IPS DF 6.9 (cell line): ENCODE measurements at places on chromosomes 2 and 18.

GRCh38 chr2:128644156-128644555 is 325.5 kb upstream of the HS6ST1 start:
- H3K4me3 ChIP-seq: no peak overlapping the region
- H3K36me3 ChIP-seq: no peaks in the 10 kb centered on the region
- peaks cover 14% of the 10 kb centered on the region for H3K4me1 ChIP-seq
- no peak overlapping the region for H3K27ac ChIP-seq
- DNase-seq: no peak
- no peaks in the 10 kb centered on the region for H3K27me3 ChIP-seq

- H3K27ac ChIP-seq: no peak overlapping the region
- DNase-seq: no peak
- no peaks in the 10 kb centered on the region for H3K27me3 ChIP-seq
- no peaks in the 10 kb centered on the region for H3K4me1 ChIP-seq
- H3K36me3 ChIP-seq: no peaks in the 10 kb centered on the region
Observed at GRCh38 chr2:49914281-49914680, 760.0 kb upstream of the FSHR start.

GRCh38 chr2:103353774-103354173 is 591.9 kb downstream of the TMEM182 start:
- H3K27ac ChIP-seq: no peak overlapping the region
- H3K36me3 ChIP-seq: no peaks in the 10 kb centered on the region
- H3K27me3 ChIP-seq: no peaks in the 10 kb centered on the region
- no peak overlapping the region for H3K4me3 ChIP-seq

DNA sequence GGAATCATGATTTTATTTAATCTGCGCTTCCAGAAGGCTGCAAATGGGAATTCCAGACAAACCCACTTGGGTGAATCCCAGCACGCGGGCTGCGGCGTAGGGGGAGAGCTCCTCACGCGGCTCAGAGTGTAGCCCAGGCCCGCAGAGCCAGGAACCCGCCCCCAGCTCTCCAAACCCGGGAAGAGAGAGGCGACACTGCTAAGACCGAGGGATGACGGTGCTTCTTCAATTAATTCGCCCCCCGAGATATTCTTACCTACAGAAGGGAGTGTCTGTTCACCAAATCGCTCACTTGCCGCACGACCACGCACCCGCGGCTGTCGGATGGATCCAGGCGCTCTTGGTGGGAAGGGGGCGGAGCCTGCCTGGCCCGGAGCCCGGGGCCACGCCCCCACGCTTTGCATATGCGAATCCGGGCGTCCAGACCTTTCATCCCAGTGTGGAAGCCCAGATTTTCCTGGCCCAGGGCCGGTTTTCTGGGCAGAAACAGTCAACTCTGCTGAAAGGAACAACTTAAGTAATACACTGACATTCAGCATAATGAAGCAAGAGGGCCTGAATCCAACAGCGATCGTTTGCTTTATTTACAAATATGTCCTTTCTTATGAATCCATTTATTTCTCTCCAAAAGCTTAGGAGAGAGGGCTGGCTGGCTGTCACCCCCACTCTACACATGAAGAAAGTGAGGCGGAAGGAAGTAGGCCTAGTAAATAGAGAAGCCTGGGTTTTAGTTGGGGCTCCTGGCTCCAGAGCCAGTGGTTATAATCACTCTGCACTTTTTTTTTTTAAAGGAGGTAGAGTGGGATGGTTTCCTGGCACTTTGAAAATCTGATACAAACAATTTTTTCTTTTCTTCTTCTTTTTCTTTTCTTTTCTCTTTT is at the start of gene SLC19A3:
SLC19A3 (minus strand) TSS at position 342 of the 881 bp plus-strand sequence. CDS start 15,710 bp downstream, outside the sequence.
- peak; percentile 50 for DNase-seq
- H3K27ac ChIP-seq: no peak within 1 kb of the TSS
- H3K4me1 ChIP-seq: 0 out of 2 replicates have a peak, but pooled peaks cover 2% of the 10 kb centered on the region
- H3K4me3 ChIP-seq: peak within 1 kb of the TSS; percentile 25; the same call in 1 of the 2 replicates
- no peaks in the 10 kb centered on the region for H3K27me3 ChIP-seq

GRCh38 chr18:49544362-49544761 is 17.5 kb upstream of the LIPG start:
- no peaks in the 10 kb centered on the region for H3K36me3 ChIP-seq
- no peaks in the 10 kb centered on the region for H3K27me3 ChIP-seq
- H3K4me3 ChIP-seq: no peak overlapping the region
- H3K27ac ChIP-seq: no peak overlapping the region
- no peak for DNase-seq

DNA sequence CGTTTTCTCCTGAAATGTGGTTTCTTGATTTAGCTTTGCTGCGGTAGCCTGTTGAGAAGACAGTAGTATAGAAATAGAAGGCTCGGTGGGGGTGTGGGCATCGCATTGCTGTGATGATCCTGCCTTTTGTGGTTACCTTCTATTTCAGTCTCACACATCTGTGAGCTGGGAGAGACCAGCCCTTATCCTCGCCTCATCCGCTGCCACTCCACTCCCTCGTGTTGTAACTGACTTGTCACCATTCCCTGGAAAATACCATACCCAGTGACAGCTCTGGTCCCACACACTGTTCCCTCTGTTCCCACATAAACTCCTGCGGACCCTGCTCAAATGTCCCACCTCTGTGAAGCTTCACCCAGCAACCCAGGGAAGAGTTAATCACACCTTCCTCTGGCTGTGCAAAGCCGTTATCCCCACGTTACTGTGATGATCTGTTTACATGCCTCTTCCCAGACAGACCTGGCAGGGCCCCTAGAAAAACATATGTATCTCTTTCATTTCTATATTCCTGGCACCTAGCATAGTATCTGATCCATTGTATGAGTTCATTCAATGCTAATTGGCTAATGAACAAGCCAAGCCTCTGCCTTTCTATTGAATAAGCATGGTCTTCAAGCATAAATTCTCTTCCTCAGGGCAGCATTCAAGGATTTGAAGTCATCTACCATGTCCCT is 114.6 kb downstream of the MAPK4 start:
- H3K27me3 ChIP-seq: no peaks in the 10 kb centered on the region
- no peak overlapping the region for H3K27ac ChIP-seq
- no peak overlapping the region for H3K4me3 ChIP-seq
- H3K4me1 ChIP-seq: no peaks in the 10 kb centered on the region
- no peak for DNase-seq

GRCh38 chr2:188068093-188068492 is 223.6 kb upstream of the GULP1 start:
- no peak overlapping the region for H3K4me3 ChIP-seq
- H3K36me3 ChIP-seq: no peaks in the 10 kb centered on the region
- H3K27me3 ChIP-seq: no peaks in the 10 kb centered on the region
- H3K27ac ChIP-seq: no peak overlapping the region
- H3K4me1 ChIP-seq: no peaks in the 10 kb centered on the region

DNA sequence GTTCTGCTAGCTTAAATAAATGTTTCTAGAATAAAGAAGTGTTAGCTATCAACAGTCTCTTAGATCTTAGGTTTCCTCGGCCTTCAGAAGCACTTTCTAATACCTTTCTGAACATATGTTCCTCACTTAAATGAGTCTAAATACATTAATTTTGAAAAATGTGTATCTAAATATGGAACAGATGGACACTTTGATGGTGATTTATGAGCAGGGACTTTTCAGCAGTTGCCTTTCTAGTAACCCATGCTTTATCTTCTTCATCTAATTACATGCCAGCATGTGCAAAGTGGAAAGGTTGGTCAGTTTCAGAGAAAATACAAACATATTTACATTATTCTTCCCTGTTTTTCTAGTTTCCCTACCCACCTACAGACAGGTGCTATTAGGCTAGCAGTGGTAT is 797.0 kb upstream of the CHAC2 start:
- no peaks in the 10 kb centered on the region for H3K4me1 ChIP-seq
- H3K36me3 ChIP-seq: no peaks in the 10 kb centered on the region
- H3K27me3 ChIP-seq: no peaks in the 10 kb centered on the region
- H3K27ac ChIP-seq: no peak overlapping the region
- no peak for DNase-seq

- no peaks in the 10 kb centered on the region for H3K4me1 ChIP-seq
- H3K36me3 ChIP-seq: no peaks in the 10 kb centered on the region
- H3K27ac ChIP-seq: no peak overlapping the region
- DNase-seq: no peak
Observed at GRCh38 chr2:37713258-37713700, 41.8 kb upstream of the CDC42EP3 start.

- H3K36me3 ChIP-seq: no peaks in the 10 kb centered on the region
- H3K4me1 ChIP-seq: peaks cover 4% of the 10 kb centered on the region
- H3K27ac ChIP-seq: no peak overlapping the region
- no peak overlapping the region for H3K4me3 ChIP-seq
Observed at GRCh38 chr2:24008672-24009366, 1.1 kb upstream of the MFSD2B start.

DNA sequence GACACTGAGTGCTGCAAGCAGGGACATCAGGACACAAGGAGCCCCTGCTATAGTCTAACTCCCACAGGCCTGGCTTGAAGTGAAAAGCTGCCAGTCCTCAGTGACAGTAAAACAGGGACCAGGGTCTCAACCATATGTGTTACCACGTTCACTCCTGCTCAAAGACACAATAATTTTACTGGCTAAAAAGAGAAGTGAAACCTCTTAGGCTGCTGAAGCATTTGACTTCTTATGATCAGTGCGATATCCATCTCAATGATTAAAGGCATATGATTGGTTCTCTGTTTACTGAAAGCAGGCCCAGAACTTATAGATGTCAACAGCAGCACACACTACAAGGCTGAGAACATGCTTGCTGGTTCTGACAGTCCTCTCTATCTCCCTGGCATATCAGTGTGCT is 129.8 kb upstream of the LMAN1 start:
- H3K36me3 ChIP-seq: no peaks in the 10 kb centered on the region

DNA sequence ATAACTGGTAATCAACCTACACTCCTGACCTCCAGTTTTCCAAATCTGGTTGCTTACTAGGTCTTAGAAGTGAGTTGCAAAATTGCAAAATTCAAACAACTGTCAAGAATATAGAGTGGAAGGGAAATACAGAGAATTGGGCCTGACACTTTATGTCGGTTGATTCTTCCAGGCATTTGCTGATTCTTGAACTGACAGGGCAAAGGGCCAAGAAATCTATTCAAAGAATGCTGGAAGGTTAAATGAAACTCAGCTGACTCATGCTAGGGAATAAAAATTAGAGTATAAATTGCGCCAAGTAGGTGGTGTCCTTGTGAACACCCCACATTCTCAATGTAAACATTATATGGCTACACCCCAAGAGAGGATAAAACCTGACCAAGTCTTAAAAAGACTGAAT is 21.5 kb upstream of the ZSCAN30 start:
- no peak overlapping the region for H3K4me3 ChIP-seq
- H3K4me1 ChIP-seq: no peaks in the 10 kb centered on the region
- H3K27ac ChIP-seq: no peak overlapping the region
- no peaks in the 10 kb centered on the region for H3K27me3 ChIP-seq
- DNase-seq: no peak

DNA sequence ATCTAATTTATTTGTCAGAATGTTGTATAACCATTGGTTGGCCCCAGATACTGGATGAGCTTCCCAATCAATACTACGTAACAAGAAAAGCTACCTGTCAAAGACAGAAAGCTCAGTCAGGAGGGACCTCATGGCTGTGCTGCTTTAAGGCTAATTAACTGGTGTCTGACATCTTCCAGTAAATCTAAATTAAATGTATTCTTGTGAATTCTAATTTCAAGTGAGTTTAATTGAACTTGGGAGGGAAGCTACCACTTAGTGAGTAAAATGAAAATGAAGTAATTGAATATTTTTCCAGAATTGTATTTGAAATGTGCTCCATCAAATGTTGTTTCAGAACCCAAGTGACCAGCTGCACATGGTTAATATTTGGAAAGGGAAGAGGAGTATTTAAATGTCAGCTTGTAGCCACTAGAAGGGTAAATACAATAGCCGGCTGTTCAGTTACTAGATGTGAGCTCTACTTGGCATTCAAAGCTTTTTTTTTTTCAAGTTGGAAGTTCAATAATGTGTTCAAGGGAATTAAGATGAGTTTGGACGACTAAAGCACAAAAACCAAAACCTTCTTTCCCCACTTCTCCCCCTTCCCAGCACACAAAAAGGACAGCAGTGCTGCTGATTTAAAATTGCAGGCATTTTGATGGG is 62.0 kb downstream of the GPR39 start:
- H3K27me3 ChIP-seq: no peaks in the 10 kb centered on the region
- no peaks in the 10 kb centered on the region for H3K4me1 ChIP-seq
- DNase-seq: no peak
- H3K36me3 ChIP-seq: no peaks in the 10 kb centered on the region

GRCh38 chr2:99485824-99486223 is 4.0 kb downstream of the REV1 start:
- H3K4me1 ChIP-seq: peaks cover 1% of the 10 kb centered on the region; the same call in 1 of the 2 replicates
- H3K27me3 ChIP-seq: no peaks in the 10 kb centered on the region
- H3K27ac ChIP-seq: no peak overlapping the region
- no peak overlapping the region for H3K4me3 ChIP-seq
- DNase-seq: no peak

DNA sequence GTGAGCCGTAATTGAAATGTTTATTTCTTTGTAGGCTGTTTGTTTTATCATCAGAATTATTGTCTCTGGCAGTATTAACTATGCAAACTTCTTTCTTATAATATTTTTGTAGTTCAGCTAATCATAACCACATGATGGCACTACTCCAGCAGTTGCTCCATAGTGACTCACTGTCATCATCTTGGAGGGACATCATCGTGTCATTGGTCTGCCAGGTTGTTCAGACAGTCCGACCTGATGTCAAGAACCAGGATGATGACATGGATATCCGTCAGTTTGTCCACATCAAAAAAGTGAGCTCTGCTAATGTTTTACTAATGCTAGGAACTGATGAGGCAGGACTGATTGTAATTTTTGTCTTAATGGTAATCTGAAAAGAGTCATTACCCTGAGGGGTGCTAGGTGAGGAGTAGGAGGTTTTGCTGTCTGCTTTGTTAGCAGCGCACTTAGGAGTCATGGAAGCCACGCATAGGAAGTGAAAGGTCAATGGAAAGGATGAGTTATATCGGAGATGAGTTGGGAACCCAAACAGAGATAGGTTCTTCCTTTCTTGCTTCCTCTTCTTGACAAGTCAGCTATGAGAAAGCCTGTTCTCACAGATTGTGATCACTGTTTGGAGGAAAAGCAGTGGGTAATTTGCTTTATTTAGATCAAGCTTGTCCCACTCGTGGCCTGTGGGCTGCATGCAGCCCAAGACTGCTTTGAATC is 49.2 kb downstream of the PIKFYVE start:
- DNase-seq: no peak
- H3K4me3 ChIP-seq: no peak overlapping the region
- no peaks in the 10 kb centered on the region for H3K27me3 ChIP-seq
- H3K4me1 ChIP-seq: no peaks in the 10 kb centered on the region
- no peak overlapping the region for H3K27ac ChIP-seq

DNA sequence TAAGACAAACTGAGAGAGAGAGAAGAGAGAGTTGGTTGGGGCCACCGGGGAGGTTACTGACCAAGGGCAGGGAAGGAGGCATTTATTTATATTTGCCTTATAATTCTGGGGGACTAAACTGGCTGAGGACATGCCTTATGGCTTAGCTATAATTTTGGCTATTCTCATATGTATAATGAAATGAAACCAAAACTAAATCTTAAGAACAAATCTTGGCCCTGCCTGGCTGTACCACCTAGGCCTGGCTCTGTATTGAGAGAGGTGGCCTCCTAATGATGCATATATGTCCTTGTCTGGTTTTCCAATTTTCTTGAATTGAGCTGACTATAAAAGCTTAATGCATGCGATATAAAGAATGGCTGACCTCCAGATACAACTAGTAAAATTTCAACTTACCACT is 3.5 kb upstream of the PPP1CB start:
- no peaks in the 10 kb centered on the region for H3K36me3 ChIP-seq
- H3K4me1 ChIP-seq: peaks cover 1% of the 10 kb centered on the region; the same call in 1 of the 2 replicates
- no peak overlapping the region for H3K27ac ChIP-seq
- H3K4me3 ChIP-seq: no peak overlapping the region
